Activated T-helper 17 cell treated with anti-CD3 and anti-CD28 coated beads, Interleukin-2, amount 50 U/mL, for 72 hours (primary cell): ENCODE measurements at places on chromosomes 3 and 15. TPM values are rescaled to one million over a fixed set of nuclear protein-coding genes. Genes with fewer than 3 reads are reported as not detected.

DNA sequence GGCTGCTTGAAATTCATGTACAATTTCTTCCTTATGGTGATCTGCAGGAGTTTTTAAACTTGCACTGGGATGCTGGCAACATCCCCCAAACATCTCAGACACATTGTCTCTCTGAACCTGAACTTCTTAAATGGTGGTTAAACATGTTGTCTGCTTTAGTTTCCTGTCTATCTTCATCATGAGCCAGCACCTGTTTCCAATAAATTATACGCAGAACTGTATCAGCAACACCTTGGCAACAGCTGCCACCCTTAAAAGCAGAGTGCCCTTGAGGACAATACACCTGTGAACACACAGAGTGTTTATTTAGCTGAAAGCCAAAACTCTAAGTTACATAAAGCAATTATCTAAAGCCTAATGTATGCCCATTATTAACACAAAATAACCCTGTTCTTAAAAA is 242.9 kb downstream of the WNT5A start:
- H3K4me1 ChIP-seq: no peaks in the 10 kb centered on the region
- H3K27me3 ChIP-seq: no peaks in the 10 kb centered on the region
- H3K27ac ChIP-seq: no peak overlapping the region
- no peak for ATAC-seq
- no peaks in the 10 kb centered on the region for H3K36me3 ChIP-seq

DNA sequence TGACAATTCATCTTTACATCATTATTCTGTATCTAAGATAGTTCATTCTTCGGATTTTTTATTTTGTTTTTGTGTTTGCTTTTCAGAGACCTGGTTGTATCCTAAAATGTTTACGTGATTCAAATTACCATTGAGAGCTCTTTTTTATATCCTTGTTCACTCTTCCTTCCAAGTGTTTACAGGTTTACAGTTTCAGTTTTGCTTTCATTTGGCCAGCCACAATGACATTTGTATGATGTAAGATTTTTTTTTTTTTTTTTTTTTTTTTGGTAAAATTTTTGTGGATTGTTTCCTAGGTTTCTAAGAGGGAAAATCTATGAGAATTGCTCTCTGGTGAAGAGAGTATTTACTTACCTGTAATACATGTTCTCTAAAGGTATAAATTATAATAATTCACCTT is 55.0 kb downstream of the SETD5 start:
- no peaks in the 10 kb centered on the region for H3K27me3 ChIP-seq
- peaks cover 20% of the 10 kb centered on the region for H3K4me1 ChIP-seq
- H3K36me3 ChIP-seq: peaks cover 100% of the 10 kb centered on the region
- peak; percentile 45 for ATAC-seq

DNA sequence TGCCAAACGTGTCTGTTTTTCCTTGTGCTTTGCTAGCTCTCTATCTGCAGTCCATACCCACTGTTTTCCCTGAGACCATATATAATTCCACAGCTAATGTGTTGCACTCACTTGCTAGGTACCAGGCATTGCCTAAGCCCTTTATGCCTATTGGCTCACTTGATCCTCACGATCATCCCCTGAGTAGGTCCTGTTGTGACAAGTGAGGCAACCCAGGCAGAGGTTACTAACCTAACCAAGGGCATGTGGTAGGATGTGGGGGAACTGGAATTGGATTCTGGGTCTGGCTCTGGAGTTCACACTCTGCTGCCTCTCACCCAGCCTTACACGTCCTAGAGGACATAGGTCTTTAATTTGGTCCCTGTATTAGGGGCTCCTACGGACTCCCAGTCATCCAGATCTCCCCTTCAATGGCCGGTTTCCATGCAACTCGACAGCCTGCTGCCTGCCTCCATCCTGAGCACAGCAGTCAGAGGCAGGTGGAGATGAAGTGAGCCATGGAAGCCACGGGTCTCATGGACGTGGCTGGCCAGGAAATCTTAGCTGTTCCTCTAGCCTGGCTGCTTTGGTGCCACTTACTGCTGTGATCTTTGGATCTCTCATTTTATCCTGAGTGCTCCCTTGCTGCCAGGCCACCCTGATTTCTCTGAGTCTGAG is 38.9 kb upstream of the MYZAP start:
- H3K27ac ChIP-seq: no peak overlapping the region
- no peak overlapping the region for H3K4me3 ChIP-seq
- H3K27me3 ChIP-seq: peaks cover 6% of the 10 kb centered on the region
- no peaks in the 10 kb centered on the region for H3K4me1 ChIP-seq
- ATAC-seq: no peak
- H3K36me3 ChIP-seq: no peaks in the 10 kb centered on the region

GRCh38 chr15:99961011-99961441 is 227.8 kb upstream of the LYSMD4 start:
- peaks cover 3% of the 10 kb centered on the region for H3K4me1 ChIP-seq
- peak; percentile 52 for ATAC-seq
- no peak overlapping the region for H3K4me3 ChIP-seq
- no peaks in the 10 kb centered on the region for H3K36me3 ChIP-seq
- H3K27ac ChIP-seq: no peak overlapping the region

SLC12A1 gene
- total RNA-seq: not detected
